CD4-positive, alpha-beta T cell treated with Interleukin-21 for 1 hour (primary cell): ENCODE measurements at places on chromosomes 3 and 15.

GRCh38 chr3:11913316-11913715 lies 66.6 kb upstream of the TAMM41 start:
- no peak for DNase-seq

- no peak for DNase-seq
Measured at GRCh38 chr3:144652573-144652972, 681.0 kb downstream of the DIPK2A start.

DNA sequence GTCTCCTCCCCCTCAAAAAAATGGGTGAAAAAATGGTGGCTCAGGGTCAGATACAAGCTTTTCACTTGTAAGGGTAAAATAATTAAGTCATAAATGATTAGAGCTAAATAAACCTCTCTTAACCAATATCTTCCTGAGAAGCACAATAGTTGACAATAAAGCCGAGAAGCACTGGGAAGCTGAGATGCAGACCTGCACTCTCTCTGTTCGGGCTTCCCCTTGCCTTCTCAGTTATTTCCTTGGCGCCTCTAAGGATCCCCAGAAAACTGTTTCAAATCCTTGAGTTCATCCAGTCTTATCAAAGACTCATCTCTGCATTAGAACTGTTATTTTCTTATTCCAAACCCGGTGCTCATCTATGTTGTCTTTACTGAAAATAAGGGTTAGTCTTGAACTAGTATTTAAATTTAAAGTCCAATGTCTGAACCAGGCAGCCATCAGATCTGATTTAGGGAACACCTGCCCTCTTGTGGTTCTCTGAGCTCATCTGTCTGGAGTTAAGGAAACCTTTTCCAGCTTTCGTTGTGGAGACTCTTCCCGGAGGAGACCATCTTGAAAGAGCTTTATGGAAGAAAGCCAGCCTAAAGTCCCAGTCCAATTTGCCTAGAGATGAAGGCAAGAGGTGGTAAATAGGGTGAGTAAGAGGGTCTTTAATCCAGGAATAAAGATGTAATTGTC lies 256.4 kb upstream of the MCTP2 start:
- no peak for DNase-seq

DNA sequence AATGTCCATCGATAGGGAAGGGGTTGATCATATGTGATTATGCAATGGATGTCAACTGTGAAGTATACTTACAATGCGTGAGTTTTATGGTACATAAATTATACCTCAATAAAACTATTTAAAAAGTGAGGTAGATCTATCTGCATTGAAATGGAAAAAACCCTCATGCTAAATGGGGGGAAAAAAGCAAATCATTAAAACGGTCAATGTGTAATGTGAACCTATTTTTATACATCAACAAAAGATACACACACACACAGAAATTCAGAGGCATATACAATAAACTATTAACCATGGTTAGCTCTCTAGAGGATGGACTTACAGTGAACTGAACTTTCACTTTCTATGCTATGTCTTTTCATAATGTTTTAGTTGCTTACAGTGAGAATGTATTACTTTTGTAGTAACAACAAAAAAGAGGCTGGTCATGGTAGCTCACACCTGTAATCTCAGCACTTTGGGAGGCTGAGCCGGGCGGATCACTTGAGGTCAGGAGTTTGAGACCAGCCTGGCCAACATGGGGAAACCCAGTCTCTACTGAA lies 23.1 kb downstream of the STIMATE start:
- no peak for DNase-seq

DNA sequence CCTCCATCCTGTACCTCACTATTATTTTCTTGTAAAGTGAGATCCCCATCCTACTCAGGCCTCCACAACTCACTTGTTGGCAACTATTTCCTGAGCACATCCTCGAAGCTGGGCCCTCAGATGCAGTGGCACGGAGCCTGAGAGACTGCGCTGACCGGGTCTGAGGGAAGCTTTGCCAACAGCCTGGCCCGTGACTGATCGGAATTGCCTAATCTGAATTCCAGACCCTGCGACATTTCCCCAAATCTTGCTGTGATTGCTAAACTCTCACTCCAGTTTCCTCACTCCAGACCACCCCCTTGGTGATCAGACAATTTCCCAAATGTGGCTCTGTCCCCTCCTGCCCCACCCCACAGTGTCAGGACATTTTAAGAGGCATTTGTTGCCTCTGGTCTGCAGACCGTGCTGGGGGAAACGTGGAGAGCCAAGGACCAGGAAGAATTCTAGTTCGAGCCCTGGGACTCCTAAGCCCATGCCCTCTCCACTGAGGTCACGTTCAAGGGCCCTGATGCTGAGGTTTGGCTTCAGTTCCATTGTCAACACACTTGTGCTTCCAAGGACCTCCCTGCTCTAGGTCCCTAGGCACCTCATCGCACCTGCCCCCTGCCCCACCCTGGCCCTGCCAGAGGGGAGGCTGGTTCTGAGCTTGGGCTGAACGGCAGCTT lies 22.8 kb downstream of the KLHL25 start:
- no peak for DNase-seq

- no peak for DNase-seq
Measured at GRCh38 chr3:57298041-57298440, 5.6 kb upstream of the ASB14 start.

- no peak for DNase-seq
Measured at GRCh38 chr3:107369791-107370190, 7.4 kb upstream of the CCDC54 start.

DNA sequence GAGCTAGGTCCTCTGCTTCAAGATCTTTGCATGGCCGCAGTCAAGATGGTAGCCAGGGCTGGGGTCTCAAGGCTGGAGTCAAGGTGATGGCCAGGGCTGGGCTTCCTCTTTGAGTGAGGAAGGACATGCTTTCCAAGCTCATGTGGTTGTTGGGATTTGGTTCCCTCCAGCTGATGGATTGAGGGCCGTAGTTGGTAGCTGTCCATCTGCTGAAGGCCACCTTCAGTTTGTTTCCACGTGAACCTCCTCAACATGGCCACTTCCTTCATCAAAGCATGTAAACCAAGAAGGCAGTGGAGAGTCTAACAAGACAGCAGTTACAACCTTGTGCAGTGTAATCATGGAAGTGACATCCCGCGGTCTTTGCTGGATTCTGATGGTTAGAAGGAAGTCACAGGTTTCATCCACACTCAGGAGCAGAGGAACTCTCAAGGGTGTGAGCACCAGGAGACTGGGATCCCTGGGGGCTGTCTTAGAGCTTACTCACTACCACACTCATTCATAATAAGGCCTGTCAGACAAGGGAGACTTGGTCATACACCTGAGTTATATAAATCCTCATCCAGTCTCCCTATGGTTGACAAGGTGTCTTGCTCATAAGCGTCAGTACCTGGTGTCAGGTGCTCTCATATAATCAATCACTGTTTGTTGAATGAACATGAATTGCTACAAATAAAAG lies 42.1 kb downstream of the ABHD5 start:
- no peak for DNase-seq

DNA sequence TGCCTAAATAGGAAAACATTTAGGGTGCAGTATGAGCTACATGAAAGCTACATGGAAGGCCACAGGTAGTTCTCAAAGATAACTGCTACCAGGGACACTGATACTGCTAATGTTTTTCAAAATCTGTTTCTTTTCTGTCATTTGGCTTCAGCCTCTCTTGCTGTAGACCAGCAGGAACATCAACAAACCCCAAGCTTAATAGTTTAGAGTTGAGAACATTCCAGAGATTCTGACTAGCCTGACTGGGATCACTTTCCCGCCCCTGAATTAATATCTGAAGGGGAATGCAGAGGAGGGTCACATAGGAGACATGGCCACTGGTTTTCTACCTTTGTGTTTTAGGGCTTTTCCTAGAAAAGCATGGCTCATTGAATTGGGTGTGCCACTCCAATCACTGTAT lies 16.9 kb upstream of the C3orf38 start:
- no peak for DNase-seq

DNA sequence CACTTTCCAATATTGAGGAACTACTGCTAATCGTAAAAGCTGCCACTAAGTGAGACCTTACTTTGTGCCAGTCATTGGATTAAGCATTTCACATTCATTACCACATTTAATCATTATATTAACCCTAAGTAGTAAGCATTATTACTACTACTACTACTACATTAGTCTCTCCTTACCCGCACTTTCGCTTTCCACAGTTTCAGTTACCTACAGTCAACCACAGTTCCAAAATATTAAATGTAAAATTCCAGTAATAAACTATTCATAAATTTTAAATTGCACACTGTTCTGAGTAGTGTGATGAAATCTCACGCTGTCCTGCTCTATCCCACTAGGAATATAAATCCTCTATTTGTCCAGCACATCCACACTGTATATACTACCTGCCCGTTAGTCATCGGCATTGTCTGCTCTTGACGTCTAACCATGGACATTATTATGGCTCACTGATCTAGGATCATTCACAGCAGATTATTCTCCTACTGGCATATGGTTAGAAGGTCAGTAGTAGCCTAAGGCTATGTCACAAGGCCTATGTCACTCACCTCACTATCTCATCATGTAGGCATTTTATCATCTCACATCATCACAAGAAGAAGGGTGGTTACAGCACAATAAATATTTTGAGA lies 121.1 kb downstream of the GSK3B start:
- no peak for DNase-seq

DNA sequence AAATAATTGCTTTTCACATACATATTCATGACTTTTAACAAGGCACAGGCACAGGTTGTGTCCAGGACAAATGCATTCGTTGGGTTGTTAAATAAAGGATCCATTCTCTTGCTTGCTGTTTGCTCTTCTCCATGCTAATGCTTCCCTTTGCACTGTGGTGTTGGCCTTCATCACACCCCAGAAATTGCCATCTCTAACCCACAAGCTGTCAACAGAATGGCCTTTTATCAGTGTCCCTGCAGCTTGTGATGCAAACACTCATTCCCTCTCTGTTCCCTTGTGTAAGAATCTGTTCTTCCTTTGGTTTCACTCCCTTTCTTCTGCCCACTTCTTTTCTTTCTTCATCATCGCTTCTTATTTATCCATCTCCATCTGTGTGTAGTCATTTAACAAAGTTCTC lies 72.2 kb downstream of the SLC7A14 start:
- DNase-seq = no peak

DNA sequence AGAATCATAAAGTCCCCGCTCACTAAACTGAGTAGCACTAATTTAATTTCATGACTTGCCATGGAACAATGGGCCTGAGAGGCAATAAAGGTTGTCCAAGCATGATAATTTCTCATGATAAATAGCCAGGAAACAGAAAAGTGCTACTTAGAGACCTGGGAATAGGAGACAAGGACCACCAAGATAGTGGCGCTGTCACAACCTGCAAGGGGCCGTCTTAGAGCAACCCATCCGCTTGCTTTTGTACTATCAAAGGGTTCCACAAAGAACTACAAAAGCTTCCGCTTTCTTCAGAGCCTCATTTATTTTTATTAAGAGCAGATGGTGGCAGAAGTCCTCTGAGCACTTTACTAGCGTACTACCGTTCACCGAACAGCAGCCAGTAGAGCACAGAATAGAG lies 421.7 kb upstream of the GRM7 start:
- no peak for DNase-seq

- no peak for DNase-seq
Measured at GRCh38 chr3:70539908-70540307, 227.5 kb upstream of the MDFIC2 start.

- no peak for DNase-seq
Measured at GRCh38 chr3:79167651-79168416, 600.0 kb downstream of the ROBO1 start.

DNA sequence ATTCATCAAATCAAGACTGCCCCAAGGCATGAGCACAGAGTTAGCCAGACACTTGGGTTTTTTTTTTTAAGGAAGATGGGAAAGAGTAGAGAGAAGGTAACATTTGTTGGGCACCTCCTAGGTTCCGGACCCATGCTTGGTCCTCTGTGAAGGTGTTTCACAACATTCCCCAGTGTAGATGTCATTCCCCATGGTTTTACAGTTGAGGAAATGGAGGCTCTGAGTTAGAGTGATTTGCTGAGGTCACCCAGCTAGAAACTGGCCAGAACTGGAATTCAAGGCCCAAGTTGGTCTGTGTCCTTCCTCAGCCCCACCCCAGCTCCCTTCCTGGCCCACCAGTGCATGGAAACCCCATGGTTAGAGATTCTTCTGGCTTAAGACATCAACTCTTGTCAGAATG lies 19.9 kb downstream of the WNT7A start:
- DNase-seq = no peak

DNA sequence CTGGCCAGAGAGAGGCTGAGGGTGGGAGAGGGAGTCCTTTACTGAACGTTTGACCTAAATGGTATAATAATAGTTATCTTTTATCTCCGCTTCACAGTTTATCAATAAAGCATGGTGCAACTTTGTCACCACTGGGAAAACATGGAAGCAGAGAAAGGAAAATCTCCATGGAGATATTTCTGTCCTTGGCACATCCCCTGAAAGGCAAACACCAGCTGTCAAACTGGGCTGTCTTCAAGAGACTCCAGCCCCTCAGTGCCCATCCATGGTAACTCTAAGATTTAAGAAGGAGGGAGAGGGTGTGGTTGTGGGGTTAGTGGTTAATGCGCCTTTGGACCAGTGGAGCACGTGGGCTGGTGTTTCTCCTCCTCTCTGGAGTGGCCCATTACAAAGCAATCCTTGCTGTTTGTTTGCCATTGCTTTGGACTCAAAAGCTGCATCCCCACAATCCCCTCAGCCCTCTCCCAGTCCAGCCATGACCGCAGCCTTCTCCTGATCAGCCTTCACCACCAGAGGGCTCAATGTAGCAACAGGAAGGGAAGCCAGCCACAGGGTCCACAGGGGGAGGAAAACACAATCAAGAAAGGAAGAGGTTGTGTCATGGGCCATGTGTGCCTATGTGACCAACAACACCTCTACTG lies 38.2 kb upstream of the FAM174B start:
- no peak for DNase-seq

DNA sequence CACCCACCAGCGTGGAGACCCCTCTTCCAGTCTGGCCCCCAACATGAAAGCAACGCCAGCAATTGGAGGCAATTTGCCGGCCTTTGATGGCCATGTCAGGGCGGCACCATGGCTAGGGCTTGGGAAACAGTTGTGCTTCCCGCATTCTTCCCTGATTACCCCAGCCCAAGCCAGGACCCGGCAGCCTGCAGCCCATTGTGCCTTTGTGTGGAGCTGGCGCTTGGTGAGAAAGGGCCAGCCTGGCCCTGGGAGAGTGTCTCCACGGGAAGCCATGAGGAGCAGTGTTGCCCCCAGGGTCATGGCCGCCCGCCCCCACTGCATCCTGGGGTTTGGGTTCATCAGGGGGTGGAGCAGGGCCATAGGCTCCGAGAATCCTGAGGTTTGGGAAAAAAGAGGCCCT lies 66.0 kb downstream of the DNAJB8 start:
- no peak for DNase-seq
